NCI-H146 (cell line): ENCODE measurements at places on chromosomes 7 and 10.

- no peak for DNase-seq
Observed at GRCh38 chr7:28018446-28018845, 162.1 kb downstream of the JAZF1 start.

GRCh38 chr7:143902332-143902899 is 440 bp upstream of the TCAF1 start:
- no peak for DNase-seq

- no peak for DNase-seq
Observed at GRCh38 chr10:75358835-75359421, 42.6 kb downstream of the ZNF503 start.

DNA sequence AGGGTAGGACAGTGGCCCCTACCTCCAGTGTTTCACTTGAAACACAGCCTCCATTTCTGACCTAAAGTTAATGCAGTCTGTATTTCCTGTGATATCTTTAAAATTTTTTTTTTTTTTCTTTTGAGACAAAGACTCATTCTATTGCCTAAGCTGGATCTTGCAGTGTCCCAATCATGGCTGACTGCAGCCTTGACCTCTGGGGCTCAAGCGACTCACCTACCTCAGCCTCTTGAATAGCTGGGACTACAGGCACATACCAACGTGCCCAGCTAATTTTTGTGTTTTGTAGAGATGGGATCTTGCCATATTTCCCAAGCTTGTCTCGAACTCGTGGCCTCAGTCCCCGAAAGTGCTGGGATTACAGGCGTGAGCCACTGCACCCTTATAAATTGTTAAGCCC is 16.7 kb upstream of the MGAM2 start:
- no peak for DNase-seq

DNA sequence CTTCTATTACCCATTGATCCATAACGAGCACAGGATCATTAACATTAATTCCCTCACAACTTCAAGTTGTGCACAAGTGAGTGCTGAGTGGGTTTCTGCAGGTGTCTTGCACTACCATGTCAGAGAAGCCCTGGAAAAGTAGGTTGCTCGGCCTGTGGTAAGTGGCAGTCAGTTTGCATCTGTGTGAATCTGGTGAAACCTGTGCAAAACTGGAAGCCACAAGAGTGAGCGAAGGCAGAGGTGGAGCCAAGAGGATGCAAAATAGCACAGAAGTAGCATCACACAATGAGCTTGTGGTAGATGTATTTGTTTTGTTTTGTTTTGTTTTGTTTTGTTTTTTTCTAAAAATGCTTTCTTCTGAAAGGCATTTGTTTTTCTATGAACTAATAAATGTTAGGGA is 181.5 kb downstream of the THSD7A start:
- no peak for DNase-seq

- peak; percentile 15 for DNase-seq
Observed at GRCh38 chr7:130274983-130275591, 8.4 kb downstream of the CPA2 start.

- no peak for DNase-seq
Observed at GRCh38 chr7:80945976-80946375, 27.1 kb upstream of the SEMA3C start.

- no peak for DNase-seq
Observed at GRCh38 chr10:89351780-89352597, 24.2 kb downstream of the IFIT3 start.

DNA sequence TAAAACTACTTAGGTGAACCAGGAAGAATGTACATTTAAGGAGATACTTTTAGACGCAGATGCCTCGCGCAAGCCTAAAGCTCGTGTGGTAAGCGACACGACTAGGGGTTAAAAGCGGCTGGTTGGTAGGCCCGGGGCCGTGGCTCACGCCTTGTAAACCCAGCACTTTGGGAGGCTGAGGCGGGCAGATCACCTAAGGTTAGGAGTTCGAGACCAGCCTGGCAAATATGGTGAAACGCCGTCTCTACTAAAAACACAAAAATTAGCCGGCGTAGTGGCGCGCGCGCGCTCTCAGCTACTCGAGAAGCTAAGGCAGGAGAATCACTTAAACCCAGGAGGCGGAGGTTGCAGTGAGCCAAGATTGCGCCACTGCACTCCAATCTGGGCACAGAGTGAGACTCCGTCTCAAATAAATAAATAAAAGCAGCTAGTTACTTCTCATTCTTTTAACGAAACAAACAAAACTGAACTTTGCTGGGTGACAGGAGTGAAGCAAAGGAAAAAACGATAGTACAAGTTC is 879 bp downstream of the NUDT5 start:
- peak; percentile 22 for DNase-seq

DNA sequence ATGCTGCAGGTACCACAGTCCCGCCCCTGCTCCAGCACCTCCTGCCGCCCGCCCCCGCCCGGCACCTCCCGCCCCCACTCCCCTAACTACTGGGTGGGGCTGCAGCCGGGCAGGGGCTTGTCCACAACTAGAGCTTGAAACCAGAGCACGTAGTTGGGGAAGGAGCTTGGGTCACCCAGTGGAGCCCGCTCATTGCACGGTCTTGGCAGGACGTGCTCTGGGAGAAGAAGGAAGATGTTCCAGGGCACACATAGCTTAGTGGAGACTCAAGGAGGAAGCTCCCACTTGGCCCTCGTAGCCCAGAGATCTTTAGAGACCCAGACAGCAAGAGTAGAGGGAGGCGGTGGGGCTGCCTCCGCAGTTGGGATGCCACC is 692 bp downstream of the IGFBP1 start:
- no peak for DNase-seq

DNA sequence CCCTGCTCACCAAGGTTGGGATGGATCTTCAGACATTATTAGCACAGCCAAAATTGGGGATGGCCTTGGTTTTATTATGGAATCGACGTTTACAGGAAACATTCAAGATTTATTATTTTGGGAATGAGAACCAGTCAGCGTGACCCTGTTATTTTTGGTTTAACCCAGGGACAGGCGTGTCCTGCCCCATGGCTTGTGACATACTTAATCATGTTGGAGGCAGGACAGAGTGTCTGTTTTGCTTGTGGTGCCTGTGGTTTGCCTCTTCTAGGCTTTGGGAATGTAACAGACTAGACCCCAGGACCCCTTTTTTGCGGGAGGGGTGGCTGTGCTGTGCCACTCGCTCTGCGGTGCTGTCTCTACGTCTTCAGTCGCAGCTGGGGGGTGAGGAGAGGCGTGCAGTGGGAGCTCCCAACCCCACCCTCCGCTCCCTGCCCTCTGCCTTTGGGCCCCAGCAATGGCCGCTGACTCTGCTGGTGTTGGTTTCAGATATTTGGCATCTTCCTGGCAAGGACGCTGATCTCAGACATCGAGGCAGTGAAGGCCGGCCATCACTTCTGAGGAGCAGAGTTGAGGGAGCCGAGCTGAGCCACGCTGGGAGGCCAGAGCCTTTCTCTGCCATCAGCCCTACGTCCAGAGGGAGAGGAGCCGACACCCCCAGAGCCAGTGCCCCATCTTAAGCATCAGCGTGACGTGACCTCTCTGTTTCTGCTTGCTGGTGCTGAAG is 20.1 kb upstream of the SH2D4B start:
- DNase-seq = no peak

DNA sequence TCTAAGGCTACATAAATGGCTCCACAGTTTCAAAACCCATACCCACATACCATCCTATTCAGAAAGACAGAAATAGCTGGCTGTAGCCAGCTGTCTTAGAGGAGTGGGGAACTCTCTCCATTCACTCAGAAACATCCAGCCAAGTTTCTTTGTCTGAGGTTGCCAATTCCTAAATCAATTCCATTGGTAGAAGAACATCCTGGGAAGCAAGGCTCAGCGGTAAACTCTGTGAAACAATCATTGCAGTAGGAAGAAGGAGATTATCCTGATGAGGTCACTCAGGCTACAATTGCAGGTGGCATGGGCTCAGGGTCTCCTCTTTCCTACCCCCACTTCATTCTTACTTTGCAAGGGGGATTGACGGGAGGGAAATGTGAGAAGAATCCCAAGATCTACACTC is 154.0 kb downstream of the ETV1 start:
- DNase-seq = no peak

DNA sequence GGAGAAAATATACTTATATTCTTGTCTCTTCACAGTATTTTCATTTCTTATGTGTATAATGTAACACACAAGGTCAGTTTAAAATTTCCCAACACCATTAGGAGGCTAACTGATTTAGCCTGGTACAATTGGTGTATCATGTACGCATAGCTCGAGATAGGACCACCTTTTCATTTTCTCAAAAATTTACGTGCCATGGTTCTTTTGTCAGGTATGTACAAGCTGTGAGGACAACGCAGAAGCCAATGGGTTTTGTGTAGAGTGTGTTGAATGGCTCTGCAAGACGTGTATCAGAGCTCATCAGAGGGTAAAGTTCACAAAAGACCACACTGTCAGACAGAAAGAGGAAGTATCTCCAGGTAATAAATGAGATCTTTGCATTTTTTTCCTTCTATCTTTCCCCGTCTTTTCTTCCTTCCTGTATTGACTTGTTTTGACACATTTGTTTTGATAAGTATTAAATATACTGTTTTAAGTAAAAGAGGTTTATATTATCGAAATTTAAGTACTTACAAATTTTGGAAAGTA is 55.0 kb downstream of the TRIM24 start:
- no peak for DNase-seq

DNA sequence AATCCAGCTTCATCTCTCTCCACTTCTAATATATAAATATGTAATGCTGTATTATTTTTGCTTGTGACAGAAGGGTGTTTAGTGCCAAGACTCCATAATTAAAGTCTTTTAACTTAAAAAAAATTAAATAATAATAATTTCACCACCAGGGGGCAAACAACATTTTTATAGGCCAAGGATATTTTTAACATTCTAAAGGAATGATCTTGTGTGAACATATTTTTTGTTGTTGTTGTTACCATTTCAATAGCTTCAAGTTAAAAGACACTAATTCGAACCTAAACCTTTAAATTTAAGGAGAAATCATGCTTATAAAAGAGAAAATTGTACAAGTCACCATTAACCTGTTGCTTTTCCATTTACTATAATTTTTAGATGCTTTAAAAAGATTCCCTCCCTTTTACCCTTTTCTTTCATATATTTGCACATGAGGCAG is 7.5 kb upstream of the DNAJC1 start:
- peak; percentile 13 for DNase-seq

DNA sequence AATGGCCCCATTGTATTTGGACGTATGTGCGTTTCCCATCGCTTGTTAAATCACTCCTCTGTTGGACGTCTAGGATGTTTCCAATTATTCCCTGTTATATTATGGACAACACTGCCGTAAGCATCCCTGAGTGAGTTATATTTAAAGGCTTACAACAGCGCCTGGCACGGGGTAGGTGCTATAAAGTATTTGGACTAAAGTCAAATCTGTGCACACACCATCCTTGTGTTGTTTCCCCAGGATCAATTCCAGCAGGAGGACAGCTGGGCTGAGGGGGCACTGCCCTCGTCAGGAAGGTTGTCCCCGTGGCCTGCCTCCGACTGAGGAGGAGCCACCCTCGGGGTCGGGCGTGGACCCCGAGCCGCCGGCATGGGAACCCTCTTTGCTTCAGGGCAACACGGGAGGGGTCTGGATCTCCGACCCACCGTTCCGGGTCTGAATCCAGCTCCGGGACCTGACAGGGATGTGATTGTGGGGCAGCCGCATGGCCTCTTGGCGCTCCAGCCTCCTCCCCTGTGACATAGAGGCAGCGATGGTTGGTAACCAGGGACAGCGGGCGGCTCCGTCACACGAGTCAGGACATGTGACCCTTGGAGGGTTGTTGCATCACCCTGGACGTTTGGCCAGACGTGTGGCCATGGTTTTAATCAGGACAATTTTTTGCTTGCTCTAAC is 1.5 kb upstream of the JAKMIP3 start:
- DNase-seq = no peak

DNA sequence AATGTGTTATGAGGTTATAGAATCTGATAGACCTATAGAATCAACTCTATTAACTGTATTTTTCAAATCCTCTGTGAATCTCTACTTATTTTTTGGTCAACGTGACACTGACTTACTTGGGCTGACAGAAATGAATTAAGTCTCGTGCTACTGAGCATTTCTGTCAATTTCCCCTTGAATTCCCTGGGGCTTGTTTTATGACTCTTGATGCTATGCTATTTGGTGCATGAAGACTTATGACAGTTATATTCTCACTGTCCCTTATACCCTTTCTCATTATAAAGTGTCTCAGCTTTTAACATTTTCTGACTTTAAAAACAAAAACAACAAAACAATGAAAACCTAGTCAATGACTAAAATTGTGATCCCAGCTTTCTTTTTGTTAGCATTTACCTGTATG is 68.5 kb upstream of the OPALIN start:
- DNase-seq = no peak

- DNase-seq = no peak
Observed at GRCh38 chr10:133534417-133534816, 7.3 kb downstream of the CYP2E1 start.

GRCh38 chr10:31209478-31209877 is 109.5 kb upstream of the ZEB1 start:
- no peak for DNase-seq

DNA sequence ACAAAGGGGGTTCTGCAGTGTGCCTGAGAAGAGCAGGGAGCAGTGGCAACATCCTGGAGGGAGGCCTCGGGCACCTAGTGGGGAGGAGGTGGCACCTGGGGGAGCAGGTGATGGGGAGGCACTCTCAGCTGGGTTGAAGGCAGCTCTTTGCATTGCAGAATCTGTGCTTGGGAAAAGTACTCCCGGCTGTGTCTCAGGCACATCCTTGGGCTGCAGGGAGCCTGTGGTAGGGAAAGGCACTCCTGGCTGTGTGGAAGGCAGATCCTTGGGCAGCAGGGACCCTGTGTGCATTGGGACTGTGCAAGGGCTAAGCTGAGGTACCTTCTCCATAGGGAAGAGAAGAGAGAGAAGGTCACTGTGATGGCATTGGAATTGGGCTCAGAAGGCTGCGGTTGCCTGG is 52.8 kb upstream of the ANTXRL start:
- no peak for DNase-seq

- DNase-seq = no peak
Observed at GRCh38 chr7:2792235-2792634, 51.9 kb downstream of the GNA12 start.

DNA sequence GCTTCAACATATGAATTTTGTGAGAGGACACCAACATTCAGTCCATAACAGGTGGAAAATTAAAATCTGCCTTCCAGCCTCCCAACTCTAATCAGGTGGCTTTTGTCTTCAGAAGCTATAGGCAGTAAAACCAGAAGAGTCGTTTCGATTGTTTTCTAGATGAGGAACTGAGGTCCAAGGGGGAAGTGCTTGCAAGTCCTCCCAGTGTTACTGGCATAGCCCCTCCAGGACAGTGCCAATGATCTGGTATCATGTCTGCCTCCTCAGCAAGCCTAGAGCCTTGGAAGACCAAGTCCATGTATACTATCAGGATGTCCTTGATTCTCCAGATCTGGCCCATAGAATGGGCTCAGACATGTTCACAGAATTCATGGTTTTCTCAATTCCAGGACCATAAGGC is 16.9 kb downstream of the CYP26A1 start:
- no peak for DNase-seq

- no peak for DNase-seq
Observed at GRCh38 chr7:139060695-139061237, 24.9 kb upstream of the ZC3HAV1L start.

GRCh38 chr10:97179731-97180362 is 5.9 kb downstream of the SLIT1 start:
- peak; percentile 80 for DNase-seq
